Neural progenitor cell (in vitro differentiated cells): ENCODE measurements at places on chromosomes 2 and 18. TPM values are rescaled to one million over a fixed set of nuclear protein-coding genes. Genes with fewer than 3 reads are reported as not detected.

DNA sequence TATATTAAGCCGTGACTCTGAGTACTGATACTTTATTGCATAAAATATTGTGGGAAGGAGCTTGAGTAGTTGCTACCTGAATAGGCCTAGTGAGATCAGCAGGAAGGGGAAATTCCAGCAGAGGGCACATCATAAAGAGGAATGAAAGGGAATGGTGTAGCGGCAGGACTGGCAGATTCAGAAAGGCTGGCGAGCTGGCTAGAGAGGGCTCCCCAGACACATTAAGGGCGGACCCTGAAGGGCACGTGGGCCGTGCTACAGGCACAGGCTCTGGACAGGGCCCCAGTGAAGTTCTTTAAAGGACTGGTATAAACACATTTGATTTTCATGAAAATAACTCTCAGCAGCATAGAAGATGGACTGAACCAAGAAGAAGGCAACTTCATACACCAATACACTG is 43.0 kb downstream of the PTPN2 start:
- no peaks in the 10 kb centered on the region for H3K36me3 ChIP-seq
- no peaks in the 10 kb centered on the region for H3K27me3 ChIP-seq
- no peak for DNase-seq
- no peak overlapping the region for H3K4me3 ChIP-seq
- no peaks in the 10 kb centered on the region for H3K4me1 ChIP-seq

GRCh38 chr2:95278051-95278471 is 3.8 kb downstream of the PROM2 start:
- H3K4me3 ChIP-seq: no peak overlapping the region
- DNase-seq: no peak
- no peaks in the 10 kb centered on the region for H3K36me3 ChIP-seq
- no peaks in the 10 kb centered on the region for H3K27me3 ChIP-seq
- H3K4me1 ChIP-seq: no peaks in the 10 kb centered on the region

- H3K27ac ChIP-seq: no peak overlapping the region
- peaks cover 2% of the 10 kb centered on the region for H3K36me3 ChIP-seq
- DNase-seq: no peak
- no peaks in the 10 kb centered on the region for H3K27me3 ChIP-seq
- H3K4me3 ChIP-seq: no peak overlapping the region
Measured at GRCh38 chr2:218244204-218244603, 16.6 kb upstream of the GPBAR1 start.

- H3K4me3 ChIP-seq: no peak overlapping the region
- no peaks in the 10 kb centered on the region for H3K4me1 ChIP-seq
- H3K27ac ChIP-seq: no peak overlapping the region
- no peaks in the 10 kb centered on the region for H3K36me3 ChIP-seq
- DNase-seq: no peak
- H3K27me3 ChIP-seq: no peaks in the 10 kb centered on the region
Measured at GRCh38 chr2:119409506-119409905, 22.1 kb upstream of the TMEM37 start.

GRCh38 chr2:131049150-131049718 is 44.0 kb downstream of the FAM168B start:
- no peak overlapping the region for H3K27ac ChIP-seq
- H3K4me3 ChIP-seq: no peak overlapping the region
- no peaks in the 10 kb centered on the region for H3K4me1 ChIP-seq
- H3K36me3 ChIP-seq: peaks cover 3% of the 10 kb centered on the region
- no peaks in the 10 kb centered on the region for H3K27me3 ChIP-seq
- DNase-seq: no peak

DNA sequence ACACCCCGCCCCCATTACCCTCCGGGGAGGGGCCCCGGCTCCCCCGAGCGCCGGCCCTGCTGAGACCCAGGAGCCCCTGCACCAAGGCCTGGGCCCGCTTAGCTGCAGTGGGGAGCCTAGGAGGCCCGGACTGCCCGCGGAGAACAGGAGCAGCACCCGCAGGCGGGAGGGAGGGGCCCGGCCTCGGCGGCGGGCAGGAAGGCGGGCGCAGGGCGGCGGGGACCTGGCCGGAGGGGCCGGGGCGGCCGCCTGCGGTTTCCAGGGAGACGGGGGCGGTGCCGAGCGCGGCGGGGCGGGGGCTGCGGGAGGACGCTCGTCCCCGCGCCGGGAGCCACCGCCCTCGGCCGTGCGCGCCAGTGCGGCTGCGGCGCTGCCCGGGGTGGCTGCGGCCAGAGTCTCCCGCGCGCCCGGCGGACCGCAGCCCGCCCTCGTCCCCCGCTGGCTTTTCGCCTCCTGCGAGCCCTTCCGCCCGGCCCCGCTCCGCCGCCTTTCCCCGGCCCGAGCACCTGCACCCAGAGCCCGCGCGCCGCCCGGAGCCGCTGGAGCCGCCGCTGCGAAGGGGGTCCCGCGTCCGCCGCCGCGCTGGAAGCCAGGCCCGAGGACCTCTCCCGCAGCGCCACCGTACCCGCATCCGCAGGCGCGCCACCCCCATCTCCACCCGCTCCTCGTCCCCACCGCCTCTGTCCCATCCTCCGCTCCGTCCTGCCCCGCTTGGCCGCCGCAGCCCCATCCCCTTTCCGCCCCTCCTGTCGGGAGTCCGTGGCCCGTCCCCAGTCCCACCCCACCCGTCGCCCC is 17.2 kb downstream of the GPC1 start:
- DNase-seq: peak; percentile 91
- peaks cover 36% of the 10 kb centered on the region for H3K27me3 ChIP-seq

DSG2 gene
- 50.5 and 65.6 TPM in 2 replicates for total RNA-seq

IFIH1 gene
- 0.09 and 0.79 TPM in 2 replicates for total RNA-seq

PDCL3 gene
- 15.4 and 24.9 TPM in 2 replicates for total RNA-seq

TTN gene
- total RNA-seq: 0.53 and 1.3 TPM in 2 replicates

CEP192 gene
- total RNA-seq: 40.3 and 58.7 TPM in 2 replicates
